Naive thymus-derived CD4-positive, alpha-beta T cell (primary cell): ENCODE measurements at places on chromosomes 3 and 15.

DNA sequence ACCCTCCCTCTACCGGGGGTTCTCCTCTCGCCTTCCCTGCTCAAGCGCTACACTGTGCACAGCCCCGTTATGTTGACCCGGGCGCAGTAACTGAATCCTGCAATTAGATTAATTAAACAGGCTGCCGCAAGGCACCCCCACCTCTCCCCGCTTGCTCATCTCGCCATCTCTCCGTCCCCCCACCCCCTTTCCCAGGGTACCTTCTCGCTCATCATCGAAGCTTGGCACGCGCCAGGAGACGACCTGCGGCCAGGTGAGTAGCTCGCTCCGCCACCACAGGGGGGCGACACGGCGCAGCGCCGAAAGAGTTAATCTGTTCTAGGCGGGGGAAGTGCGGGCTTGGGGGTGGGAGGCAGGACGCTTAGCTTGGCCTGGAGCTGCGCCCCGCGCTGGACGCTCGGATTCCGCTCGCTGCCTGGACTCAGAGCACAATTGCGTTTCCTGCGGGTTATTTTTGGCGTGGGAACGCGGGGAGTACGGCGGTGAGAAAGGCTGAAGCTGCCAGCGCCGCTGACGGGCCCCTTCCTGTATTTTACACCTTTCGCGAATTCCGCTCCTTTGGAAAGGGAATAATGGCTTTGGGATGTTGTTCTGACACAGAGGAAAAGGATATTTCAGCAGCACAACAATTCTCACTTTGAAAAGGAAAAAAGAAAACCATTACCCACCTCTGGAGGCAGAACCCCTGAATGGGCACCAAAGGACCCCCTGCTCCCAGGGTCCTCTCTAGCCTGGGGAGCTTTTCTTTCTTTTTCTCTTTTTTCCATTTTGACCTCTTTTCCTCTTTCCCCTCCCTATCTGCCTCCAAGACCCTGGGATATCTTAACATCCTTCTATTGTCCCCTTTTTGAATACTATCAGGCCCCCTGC, 1.5 kb downstream of the DLL4 start:
- no peak for DNase-seq

DNA sequence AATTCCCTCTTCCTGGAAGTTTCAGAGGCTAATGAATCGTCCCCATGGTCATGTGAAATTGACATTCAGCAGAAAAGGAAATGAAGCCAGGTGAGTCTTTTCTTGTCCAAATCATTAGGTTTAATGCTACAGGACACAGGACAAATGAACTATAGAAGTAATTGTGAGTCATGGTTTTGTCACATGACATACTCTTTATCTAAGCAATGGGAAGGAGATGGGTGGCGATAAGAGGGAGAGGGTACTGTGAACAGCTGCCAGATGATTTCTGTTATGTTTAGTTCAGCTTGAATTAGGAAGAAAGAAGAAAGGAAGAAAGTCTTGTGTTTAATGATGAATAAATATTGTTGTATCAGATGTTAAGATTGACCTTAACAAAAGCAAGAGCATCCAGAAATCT, 515.4 kb upstream of the ZNF717 start:
- no peak for DNase-seq

DNA sequence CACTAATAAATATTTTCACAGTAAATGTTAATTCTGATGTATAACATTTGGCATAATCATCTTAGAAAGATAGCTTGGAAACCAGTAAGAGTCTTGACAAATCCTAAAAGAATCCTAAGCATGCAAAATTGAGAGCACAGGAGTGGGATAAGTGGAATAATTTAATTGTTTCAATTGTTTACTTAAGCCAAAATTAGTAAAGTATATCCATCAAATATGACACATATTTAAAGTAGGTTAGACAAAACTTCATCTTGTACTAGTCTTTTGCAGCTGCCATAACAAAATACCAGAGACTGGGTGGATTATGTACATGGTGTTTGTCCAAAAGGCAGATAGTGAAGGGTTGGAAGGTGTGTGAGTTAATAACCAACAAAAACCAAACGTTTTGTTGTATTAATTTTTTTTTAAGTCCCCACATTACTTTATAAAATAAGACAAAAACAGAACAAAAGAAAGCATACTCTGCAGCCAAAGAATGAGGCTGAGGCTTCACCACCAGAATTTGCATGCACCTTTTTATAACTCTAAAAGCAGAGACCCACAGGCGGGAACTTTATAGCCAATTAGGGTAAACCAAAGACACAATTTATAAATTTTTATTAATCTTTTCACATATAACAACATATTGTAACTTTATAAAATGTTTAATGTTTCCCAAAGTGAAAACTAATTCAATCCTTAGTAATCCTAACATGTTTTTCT, 41.9 kb upstream of the CD200R1L start:
- no peak for DNase-seq

DNA sequence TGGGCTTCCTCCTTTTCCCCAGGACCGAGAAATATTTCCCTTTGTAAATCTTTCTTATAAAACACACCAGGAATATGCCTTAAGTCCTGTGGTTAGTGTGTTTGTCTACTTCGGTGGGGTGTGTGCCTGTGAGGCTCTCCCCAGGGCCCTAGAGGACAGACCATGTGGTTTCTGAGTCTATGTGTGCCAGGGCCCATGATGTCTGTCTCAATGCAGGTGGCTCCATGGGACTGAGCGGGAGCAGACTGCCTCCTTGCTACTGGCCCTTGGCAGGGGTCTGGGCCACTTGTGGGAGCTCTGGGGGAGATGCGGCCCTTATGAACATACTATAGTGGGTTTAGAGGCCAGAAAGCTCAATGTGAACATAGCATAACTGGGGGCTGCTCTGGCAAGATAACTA, 37.6 kb downstream of the SCN5A start:
- DNase-seq, result no peak
